Kidney capillary endothelial cell (primary cell): ENCODE measurements at places on chromosomes 12 and 14.

GRCh38 chr12:29580971-29581370, 83.5 kb upstream of the OVCH1 start:
- DNase-seq, result no peak

- no peak for DNase-seq
Observed at GRCh38 chr12:120988234-120988633, 9.9 kb downstream of the HNF1A start.

- DNase-seq, result peak; percentile 55
Observed at GRCh38 chr14:99884834-99885648, 91.8 kb downstream of the EML1 start.

DNA sequence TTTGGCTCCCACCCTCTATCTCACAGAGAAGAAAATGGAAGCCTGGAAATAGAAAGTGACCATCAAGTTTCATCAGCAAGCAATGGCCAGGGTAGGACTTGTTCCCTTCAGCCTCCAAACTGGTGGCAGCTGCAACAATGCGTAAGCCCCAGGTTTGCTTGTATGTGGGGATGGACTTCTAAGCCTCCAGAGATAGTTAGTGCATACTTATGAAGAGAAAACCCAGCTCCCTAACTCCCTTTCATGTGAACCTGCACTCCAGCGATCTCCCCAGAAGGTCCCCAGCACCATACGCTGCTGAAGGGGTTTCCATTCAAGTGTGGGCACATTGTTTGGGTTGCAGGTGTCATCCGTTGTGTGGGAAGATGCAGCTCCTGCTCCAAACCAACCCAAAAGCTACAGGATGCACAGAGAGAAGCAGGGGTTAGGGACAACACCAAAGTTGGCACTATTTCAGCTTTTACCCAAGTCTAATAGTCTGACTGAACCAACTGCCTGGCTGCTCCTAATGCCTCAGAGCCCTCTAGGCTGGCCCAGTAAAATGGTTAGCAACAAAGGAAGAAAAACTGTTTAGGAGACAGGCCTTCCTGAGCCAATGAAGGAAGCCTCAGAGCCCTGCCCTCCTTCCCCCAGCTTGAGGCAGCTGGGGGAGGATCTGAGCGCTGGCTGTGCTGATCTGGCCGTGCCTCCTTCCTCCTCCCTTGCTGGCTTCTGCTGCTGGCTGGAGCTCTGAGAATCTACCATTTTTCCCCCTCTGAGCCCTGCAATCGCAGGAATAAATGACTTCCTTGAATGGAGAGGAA, 12.3 kb downstream of the ZFP36L1 start:
- peak; percentile 40 for DNase-seq

GRCh38 chr14:21543521-21543960, 17.4 kb upstream of the SALL2 start:
- no peak for DNase-seq

GRCh38 chr12:56120158-56120846, 2.2 kb downstream of the ZC3H10 start:
- no peak for DNase-seq

DNA sequence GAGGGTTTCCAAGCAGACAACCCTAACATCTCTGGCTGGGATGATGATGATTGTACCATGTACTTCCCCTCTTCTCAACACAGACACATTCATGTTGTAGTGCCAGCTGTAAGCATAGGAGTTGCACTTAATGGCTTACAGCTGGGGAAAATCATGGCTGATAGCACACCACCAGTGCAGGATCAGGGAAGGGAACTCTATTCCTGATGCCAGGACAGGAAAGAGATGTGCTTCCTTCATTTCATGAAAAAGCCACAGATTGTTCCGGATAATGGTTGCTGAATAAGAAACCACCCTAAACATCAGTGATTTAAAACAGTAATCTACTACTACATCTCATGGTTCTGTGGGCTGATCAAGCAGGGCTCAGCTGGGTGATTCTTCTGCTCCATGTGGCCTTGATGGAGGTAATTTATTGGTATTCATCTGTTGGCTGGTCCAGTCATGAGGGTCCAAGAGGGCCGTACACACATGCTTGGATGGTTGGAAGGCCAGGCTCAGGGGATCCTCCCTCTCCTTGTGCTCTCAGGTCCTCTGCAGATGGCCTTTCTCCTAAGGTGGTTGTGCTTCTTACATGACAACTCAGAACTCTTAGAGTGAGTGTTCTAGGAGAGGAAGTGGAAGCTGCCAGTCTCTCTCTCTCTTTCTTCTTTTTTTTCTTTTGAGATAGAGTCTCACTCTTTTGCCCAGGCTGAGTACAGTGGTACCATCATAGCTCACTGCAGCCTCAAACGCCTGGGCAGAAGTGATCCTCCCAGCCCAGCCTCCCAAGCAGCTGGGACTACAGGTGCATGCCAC, 16.5 kb downstream of the TRAF3 start:
- DNase-seq, result no peak

DNA sequence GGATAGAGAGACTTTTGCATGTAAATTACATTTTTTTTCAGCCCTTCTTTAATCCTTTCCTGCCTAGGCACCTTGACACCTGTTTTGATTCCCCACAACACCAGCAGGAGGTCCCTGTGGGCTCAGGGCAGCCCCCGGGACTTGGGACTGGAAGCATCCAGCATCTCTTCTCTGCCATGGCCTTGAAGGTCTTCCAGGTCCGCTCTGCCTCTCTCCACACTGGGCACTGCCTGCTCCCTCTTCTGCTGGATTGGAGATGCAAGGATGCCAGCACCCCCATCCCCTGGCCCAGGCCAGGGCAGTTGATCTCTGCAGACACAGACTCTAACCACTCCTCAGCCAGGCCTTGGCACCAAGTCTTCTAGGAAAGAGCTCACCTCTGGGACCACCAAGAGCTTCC, 134.5 kb upstream of the C14orf180 start:
- DNase-seq, result no peak

DNA sequence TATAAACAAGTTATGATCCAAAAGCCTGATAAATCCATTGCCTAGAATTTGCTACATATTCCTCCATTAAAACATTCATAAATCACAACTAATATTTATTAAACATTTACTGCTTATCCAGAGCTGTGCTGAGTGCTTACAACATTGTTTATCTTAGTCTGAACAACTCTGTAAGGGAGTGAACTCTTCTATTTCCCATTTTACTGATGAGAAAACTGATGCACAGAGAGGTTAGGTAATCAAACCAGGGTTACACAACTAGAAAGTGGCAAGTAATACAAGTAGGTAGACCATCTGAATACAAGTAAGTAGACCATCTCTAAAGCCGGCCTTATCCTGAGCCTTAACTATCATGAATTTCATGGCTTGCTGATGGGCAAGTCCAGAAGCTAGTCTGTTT, 39.5 kb downstream of the WASHC3 start:
- DNase-seq, result no peak

DNA sequence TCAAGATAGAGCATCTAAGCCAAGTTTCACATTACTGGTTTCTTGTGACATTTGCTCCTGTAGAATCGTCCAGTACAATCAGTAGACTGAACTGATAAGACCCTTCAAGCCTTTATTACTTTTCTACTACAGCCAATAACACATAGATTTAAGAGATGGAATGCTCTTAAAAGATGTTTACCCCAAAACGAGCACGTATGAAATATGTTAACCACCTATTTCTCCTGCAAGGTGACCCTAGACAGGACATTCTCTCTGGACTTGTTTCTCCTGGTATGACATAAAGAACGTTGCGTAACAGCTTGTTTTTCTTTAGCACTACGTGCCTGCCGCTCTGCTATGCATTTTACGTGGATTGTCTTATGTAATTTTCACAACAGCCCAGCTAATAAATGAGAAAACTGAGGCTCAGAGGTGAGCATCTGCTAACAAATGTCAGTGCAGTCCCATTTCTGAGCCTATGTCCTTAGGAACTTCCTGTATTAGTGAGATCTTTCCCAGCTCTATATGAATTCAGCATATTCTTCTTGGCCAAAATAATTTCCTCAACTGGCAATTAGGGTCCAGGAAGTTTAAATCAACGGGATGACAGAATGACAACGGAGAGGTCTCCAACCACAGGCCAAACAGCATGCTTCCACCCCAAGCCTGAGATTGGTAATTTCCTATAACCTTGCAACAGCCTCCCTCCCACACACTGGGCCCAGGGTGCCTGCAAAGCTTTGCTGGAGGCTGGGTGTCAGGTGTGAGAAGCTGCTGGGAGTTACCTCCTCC, 3.7 kb downstream of the NFKBIA start:
- DNase-seq, result no peak

GRCh38 chr14:99510556-99511139, 29.4 kb downstream of the CCNK start:
- no peak for DNase-seq

DNA sequence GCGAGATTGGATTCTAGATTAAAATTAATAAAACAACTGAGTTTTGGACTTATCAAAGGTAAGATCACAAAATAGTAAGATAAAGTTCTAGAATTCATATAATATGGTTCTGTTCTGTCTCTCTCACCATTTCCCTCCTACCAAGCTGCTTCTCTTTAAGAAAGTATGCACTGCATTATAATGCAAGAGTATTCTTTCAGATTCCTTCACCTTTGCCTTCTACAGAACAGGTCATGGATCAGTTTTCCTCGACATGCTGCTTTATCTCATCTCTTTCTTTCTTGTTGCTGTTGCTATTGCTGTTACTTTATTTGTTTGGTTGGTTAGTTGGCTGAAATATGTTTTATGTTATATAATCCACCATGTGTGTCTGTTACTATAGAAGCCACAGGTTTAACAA, 357.0 kb downstream of the NAV3 start:
- no peak for DNase-seq

DNA sequence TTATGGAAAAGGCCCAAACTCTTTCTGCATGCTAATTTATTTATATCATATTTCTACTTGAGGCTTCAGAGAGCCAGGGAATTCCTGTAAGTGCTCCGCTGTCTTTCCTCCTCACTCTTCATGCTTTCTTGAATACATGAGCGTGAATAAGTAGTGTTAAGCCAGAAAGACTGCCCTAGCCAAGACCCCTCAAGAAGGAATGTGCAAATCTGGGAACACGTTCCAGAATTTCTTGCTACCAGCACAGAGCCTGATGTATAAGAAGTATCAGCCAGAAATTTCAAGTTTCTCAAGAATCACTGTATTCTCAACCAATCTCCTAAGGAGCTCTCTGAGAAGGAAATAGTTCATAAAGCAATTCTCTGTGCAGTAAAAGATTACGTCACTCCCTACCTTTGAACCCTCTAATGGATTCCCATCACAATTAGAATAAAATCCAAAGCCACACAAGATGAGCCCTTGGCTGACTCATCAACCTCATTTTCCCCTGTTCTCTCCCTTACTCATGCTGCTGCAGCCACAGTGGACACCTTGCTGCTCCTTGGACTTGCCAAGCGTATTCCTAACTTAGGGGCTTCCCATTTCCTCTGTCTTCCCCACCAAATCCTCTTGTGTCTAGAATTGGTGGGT, 6.9 kb upstream of the TSPAN8 start:
- no peak for DNase-seq

DNA sequence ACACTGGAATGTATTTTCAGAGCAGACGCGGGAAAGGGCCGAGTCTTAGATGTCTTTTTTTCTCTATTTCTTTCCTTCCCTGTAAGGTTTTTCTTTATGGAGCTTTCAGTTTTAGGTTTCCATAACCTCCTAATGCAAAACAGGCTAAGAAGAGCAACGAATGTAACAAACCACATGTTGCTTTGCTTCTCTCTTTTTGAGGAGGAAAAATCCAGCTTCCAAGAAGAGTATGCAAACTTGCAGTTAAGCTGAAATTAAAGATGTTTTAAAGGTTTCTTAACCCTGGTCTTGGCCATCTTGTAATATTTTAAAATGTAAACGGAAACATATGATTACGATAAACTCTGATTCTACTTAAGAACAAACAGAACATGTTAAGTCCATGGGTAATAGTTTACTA, 86.9 kb downstream of the PRICKLE1 start:
- DNase-seq, result no peak

DNA sequence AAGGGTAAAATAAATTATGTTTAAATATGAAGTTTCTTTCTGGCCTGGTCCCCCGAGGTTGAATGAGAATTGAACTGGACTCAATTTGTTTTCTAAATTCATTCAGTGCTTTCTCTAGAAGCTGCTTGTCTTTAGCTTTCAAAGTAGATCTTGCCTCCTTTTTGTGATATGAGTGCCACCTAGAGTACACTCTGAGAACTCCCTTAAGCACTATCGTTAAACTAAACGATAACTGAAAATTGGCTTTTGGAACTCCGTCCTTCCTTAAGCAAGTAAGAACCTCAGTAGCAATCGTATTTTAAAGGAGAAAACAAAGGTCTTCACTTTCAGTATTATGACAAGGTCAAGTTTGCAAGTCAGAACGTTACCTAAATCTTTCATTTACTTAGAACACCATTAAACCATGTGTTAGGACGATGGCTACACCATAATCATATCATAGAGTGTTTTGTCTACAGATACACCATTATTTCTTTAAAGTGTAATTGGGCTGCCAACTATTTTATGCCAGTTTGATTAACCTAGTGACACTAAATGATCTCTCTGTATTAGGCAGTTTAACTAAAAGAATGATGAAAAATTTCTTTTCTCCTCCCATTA, 364.8 kb downstream of the SNAPC1 start:
- peak; percentile 79 for DNase-seq

DNA sequence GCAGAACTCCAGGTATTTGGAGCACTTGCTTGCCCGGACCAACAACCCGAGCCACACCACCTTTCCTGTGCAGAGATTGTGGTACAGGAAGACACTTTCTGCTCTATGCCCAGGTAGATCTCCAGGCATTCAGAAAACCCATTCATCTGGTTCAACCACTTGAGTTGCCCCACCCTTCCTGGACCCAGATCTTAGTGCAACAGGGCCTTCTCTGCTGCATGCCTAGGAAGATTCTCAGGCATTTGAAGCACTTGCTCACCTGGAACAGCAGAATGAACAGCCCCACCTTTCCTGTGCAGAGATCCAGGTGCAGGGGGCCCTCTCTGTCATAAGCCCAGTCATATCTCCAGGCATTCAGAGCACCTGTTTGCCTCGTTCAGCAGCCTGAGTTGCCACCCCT, 412.8 kb upstream of the MGAT4C start:
- DNase-seq, result no peak

- no peak for DNase-seq
Observed at GRCh38 chr12:28456934-28457710, 266.9 kb downstream of the CCDC91 start.

DNA sequence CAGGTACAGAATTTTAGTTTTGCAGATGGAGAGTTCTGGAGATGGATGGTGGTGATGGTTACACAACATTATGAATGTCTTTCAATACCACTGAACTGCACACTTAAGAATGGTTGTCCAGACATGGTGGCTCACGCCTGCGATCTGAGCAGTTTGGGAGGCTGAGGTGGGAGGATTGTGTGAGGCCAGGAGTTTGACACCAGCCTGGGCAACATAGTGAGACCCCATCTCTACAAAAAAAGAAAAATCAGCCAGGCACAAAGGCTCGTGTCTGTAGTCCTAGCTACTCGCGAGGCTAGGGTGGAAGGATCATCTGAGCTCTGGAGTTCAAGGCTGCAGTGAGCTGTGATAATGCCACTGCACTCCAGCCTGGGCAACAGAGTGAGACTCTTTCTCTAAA, 8.1 kb upstream of the USP30 start:
- DNase-seq, result no peak
